ENCODE measurements at places on chromosomes 1 and 21.

DNA sequence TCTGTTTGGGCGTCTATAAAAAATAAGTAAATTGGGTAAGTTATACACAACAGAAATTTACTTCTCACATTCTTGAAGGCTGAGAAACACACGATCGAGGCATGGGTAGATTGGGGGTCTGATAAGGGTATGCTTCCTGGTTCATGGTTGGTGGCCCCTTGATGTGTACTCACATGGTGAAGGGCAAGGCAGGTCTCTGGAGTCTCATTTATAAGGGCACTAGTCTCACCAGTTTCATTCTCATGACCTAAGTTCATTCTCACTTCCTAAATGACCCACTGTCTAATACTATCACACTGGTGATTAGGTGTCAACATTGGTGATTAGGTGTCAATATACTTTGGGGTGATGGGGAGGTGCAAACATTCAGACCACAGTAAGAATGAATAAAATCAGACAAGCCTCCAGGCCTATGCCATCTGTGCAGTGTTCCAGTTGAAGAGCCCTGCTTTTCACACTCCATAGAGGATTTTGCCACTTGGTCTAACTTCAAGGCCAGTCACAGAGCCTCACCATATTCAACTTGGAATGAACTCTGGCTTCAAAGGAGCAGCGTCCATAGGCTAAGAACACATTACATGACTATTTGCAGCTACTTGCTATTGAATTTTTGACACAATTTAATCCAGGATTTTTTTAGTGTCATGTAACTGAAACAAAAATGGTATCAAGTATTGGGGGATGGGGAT, 2.5 kb upstream of the GBP4 start:
- DNase-seq, result no peak

- DNase-seq, result peak; percentile 15
These were observed 110.6 kb downstream of the HS2ST1 start for GRCh38 chr1:87024936-87025540.

DNA sequence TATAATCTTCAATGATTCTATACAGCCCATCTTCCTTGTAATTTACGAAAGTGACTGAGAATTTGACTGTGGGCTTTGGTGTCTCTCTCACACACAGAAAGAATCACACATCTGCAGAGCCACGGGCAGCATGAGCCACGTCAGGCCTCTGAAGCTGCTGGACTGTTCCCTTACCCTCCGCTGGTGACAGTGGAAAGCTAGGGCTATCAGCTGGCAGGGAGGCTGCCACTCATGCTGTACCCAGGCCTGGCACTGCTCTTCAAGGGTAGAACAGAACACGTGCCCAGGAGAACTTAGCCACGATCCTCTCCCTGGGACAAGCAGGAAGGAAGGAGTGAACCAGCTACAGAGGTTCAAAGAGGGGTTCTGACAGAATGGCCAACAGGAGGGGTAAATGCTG, 90.7 kb downstream of the JAK1 start:
- DNase-seq, result no peak

GRCh38 chr1:9441451-9442133, 97.7 kb upstream of the SLC25A33 start:
- no peak for DNase-seq

GRCh38 chr1:112911506-112912220, 44.3 kb downstream of the SLC16A1 start:
- DNase-seq, result no peak

- peak; percentile 46 for DNase-seq
These were observed 12.5 kb downstream of the OVAAL start for GRCh38 chr1:180571060-180571831.

- no peak for DNase-seq
These were observed 42.4 kb downstream of the URB1 start for GRCh38 chr21:32350211-32350980.

GRCh38 chr1:198337886-198338285, 181.1 kb downstream of the NEK7 start:
- no peak for DNase-seq

GRCh38 chr1:17314491-17314971, 6.5 kb downstream of the PADI4 start:
- DNase-seq, result no peak

DNA sequence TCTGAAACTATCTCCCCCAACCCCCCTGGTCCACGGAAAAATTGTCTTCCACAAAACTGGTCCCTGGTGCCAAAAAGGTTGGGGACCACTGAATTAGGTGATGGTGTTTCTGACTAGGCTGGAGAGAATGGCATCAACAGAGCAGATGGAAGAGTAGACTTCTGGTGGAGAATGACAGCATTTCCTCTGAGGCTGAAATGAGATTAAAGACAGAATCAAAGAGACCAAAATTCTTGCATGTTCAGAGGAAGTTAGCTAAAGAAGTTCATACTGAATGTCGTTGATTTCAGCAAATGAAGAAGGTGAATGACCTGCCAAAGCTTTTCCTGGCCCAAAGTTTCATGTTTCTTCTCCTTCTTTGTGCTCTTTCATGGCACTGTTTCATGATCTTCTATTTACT, 188.2 kb upstream of the RUNX1 start:
- DNase-seq, result no peak

DNA sequence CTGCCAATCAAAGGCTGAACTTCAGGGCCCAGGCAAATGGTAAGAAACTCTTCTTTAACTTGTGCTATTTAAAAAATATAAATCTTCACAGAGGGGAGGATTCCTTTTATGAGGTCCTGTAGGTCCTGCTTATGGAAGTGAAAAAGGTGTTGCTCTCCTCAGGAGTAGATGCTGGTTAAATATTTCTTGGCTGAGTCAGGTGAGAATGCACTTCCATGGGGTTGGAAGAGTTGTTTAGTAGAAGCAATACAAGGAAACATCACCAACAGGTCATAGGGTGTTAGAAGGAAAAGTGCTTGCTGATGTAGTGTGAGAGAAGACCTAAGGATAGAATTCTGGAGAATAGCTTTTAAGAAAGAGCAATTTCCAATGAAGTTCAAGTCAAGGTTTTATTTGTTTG, 42.2 kb upstream of the ATP1A1 start:
- DNase-seq, result no peak

DNA sequence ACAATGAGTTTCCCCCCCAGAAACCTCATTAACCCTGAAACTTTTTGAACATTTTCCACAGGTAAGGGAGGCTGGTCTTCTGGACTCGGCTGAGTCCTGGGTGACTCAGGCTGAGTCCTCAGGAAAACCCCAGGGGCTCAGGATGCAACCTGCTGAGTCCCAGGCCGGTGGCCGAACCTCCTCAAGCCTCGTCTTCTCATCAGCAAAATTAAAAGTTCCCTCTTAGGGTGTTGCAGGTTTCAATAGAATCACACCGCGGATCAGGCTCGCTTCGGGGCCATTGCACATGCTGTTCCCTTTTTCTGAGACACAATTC, 35.0 kb upstream of the GRHL3 start:
- DNase-seq, result no peak

DNA sequence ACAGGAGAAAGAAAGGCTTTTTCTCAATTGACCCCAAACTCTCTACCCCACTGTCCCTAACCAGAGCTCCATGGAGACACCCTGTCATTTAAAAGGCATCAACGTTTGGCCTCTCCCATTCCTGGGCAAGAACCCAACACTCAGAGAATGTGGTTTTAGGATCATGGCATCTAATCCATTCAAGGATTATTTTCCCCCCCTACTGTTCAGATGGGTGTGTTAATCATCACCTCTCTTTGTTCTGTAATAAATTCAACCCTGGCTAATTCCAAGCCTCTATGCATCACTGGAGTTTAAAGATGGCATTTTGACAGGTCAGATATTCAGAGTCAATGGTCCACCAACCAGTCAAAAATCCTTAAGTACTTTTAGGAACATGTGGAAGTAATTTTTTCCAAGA, 42.7 kb downstream of the TBX15 start:
- no peak for DNase-seq

GRCh38 chr1:107940701-107941100, 24.3 kb downstream of the VAV3 start:
- no peak for DNase-seq

GRCh38 chr1:243487649-243488227, 231.9 kb downstream of the SDCCAG8 start:
- DNase-seq, result no peak

DNA sequence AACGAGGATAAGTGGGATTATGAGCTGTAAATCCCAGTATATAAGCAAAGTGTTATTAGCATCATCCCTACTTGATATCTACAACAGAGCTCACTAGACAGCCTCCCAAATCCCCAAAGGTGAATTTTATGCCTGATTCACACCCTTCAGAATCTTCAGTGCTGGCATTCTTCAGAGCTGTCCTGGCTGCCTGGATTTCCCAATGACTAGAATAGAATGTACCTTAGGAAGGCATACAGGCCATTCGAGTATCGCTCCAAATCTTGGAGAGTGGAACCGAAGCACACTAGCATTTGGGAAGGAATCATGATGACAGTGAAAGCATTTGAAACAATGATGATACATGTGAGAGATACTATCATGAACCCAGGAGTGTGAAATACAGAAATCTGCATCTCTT, 22.3 kb downstream of the ZBTB40 start:
- DNase-seq, result no peak

DNA sequence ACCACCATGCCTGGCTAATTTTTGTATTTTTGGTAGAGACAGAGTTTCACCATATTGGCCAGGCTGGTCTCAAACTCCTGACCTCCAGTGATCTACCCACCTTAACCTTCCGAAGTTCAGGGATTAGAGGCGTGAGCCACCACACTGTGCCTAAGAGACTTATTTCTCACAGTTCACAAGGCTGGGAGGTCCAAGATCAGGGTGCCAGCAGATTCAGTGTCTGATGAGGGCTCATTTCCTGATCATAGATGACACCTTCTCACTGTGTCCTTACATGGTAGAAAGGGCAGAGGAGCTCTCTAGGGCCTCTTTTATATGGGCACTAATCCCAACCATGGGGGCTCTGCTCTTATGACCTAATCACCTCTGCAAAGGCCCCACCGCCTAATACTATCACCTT, 58.8 kb downstream of the ARHGEF10L start:
- DNase-seq, result no peak

DNA sequence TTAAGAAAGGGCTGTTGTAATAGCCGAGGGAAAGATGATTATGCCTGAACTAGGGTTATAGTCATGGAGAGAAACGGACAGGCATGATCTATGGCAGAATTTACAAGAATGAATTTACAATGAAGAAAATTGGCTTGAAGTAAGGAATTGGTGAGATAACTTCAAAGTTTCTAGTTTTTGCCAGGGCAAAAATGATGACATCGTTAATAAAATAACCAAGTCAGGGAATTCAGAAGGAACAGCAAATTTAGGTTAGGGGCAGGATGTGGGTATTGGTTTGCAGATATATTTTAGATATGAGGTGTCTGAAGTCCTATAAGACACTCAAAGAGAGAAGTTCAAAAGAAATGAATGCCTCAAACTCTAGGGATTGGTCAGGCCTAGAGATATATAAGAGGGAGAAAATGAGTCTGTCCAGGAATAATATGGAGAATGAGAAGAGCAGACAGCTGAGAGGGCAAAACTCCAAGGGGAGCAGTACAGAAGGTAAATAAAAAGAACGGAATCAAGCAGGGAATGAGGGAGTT, 62.8 kb downstream of the IARS2 start:
- no peak for DNase-seq

DNA sequence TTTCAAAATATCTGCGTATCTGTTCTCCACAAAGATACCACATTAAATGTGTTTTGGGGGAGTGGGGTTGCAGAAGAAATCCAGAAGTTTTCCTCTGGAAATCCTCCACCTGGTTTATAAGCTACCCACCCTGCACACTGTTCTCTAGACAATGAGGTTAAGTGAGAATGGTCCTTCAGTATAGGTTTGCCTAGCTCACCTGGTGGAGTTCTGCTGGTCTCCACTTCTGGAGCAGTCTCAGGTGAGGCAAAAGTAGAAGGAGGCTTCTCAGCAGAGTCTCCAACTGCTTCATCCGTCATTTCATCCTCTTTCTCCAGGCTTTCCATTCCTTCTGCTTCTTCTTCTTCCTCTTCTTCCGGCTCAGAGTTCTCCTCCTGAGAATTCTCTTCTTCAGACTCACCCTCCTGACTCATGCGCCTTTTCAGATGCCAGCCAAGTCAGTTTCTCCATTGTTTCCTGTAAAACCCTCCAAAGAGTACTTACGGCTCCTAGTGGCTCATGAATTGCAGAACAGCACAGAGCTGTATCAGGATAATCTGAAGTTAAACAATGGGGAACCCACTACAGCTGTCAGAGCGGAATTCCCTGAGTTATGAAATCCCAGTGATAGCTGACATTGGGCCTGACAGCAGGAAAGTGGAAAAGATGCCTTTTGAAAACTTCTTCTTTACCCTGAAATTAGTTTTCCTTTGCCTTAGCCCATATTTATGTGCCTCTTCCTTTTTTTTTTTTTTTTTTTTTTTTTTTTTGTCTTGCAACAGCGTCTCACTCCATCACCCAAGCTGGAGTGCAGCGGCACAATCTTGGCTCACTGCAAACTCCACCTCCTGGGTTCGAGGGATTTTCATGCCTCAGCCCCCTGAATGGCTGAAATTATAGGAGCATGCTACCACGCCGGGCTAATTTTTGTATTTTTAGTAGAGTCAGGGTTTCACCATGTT, 38.5 kb downstream of the MSTO1 start:
- peak; percentile 90 for DNase-seq

DNA sequence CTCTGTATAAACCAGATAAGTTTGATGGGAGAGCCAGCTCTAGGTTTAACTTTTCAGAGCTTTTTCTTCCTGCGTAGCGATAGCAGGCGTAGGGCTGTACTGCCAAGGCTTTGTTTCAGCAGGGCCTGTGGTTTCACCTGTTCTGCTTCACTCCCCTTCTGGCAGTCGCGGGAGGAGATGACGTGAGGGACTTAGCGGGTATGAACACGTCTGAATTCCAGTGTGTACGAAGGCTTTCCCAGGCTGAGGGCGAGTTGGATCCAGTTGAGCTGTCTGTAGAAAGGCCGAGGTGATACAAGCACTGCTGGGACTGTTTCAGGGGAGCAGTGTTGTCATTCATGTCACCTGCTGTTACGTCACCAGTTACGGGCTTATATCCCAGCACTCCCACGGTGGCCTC, 21.2 kb downstream of the PEX14 start:
- no peak for DNase-seq

GRCh38 chr21:36916718-36917117, 49.8 kb downstream of the HLCS start:
- no peak for DNase-seq

GRCh38 chr1:1441002-1441888, 5.8 kb downstream of the VWA1 start:
- peak; percentile 72 for DNase-seq

- DNase-seq, result no peak
These were observed 662.6 kb downstream of the MATN1 start for GRCh38 chr1:30060738-30061137.

GRCh38 chr1:7558481-7558880, 212.6 kb upstream of the VAMP3 start:
- no peak for DNase-seq

GRCh38 chr21:38825921-38826320, 20.2 kb downstream of the ETS2 start:
- peak; percentile 37 for DNase-seq

DNA sequence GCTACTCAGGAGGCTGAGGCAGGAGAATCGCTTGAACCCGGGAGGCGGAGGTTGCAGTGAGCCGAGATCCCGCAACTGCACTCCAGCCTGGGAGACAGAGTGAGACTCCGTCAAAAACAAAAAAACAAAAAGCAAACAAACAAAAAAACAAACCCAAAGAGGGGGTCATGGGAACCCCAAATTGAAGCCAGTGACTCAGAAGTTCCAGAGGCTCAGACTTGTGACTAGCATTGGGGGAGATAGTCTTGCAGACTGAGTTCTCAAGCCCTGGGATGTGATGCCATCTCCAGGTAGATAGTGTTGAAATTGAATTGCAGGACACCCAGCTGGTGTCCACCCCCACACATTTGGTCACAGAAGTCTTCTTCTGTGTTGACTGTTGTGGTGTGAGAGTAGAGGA, 24.9 kb upstream of the ENO1 start:
- no peak for DNase-seq
